ENCODE measurements at places on chromosomes 4 and X.

DNA sequence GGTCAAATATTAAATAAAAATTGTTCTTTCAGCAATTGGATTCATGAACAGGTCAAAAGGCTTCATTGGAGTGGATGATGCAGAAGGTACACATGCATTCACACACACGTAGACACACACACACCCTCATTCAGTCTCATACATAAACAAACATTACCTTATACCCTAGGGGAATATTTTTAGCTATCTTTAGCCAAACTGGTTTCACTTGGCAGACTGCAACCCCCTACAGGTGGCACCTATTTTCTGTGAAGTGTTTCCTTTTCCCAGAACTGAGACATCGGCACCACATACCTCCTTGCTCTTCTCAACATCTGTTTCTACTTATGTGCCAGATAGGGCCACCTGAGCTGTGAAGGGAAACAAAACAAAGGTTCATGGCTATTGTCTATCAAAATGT lies 18.5 kb upstream of the KDR start:
- DNase-seq = no peak

DNA sequence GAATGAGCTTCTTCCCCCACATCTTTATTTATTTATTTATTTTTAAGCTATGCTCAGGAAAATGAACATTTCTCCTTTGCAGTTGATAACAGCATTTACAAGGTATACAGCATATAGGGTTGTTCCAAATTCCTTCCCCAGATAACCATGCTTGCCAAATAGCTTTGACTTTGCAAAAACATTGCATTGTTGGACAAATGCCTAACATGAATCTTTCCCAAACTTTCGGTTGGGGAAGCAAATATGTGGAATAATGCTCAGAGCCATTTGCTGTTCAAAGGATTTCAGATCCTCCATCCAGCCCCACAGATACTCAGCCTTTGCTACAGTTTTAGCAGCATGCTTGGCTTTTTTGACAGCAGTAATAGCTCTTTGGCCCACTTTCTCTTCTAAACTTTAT lies 127.2 kb upstream of the AGA start:
- DNase-seq = peak; percentile 83

DNA sequence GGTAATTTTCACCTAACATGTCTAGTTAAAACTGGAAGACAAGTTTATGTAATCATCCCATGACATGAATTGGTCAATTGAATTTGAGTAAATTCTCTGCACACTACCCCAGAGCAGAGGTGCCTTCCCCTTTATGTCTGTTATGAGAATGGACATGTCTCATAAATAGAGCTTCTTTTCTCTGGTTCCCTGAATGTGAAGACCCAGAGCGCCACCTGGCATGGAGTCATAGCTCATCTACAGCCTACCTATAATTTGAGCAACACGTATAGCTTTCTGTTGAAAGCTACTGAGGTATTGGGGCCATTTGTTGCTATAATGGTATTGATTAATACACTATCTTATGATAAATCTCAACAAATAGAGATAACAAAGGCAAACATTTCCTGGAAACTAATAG lies 626.5 kb upstream of the GALNTL6 start:
- no peak for DNase-seq

DNA sequence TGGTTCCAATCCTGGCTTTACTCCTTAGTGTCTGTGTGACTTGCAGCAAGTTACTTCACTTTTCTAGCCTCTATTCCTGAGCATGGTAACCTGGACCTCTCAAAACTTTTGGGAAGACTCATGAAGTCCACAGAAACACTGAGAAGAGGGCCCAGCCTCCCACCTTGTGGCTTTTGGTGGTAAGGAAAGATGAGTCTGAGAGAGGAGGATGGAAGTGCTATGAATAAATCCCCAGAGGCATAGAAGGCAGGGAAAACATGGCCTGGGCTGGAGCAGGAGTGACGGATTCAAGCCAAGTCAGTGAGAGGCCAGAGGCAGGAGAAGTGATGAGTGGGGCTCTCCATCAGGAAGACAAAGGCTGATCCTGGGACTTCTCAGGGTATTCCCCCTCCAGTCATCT lies 10.9 kb upstream of the MAGEA4 start:
- DNase-seq = no peak

- DNase-seq = no peak
Measured at GRCh38 chrX:45667666-45668065, 467.0 kb upstream of the DIPK2B start.

GRCh38 chrX:123477673-123478072 lies 255.2 kb downstream of the THOC2 start:
- no peak for DNase-seq

GRCh38 chr4:76074993-76075600 lies 588 bp downstream of the ART3 start:
- DNase-seq = no peak

GRCh38 chr4:2080429-2081300 lies 21.5 kb downstream of the NAT8L start:
- no peak for DNase-seq

DNA sequence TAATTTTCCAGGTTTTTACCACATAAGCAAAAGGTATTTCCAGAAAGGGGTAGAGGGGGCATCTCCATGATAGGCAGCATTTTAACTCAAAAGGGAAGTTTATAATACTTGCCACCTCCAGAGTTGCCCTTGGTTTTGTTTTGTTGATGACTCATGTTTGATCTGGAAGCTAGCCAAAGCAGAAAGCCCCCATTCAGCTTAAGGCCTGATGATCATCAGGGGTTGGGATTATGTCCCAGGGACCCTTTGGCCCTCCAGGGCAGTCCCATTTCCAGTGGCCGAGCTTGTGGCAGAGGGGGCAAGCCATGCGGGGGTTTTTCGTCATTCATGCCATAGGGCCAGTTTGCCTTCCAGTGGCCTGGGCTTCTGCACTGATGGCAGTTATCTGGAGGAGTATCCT lies 143.0 kb upstream of the PLAC1 start:
- DNase-seq = no peak

DNA sequence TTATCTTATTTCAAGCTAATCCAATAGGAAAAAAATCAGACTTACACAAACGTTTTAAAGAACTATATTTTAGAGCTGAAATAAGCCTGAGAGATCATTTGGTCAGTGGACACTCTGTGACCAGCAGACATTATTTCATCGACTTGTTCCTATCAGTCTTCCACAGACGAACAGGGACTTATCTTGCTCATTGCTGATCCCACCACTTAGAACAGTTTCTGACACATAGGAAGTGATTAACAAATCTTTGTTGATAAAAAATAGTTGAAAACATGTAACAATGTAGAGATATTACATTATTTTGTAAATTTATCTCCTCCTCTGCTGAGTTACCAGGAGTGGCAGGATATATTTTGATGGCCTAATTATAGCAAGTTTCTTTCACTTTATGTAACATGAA lies 65.8 kb downstream of the TAPT1 start:
- no peak for DNase-seq

- no peak for DNase-seq
Measured at GRCh38 chrX:721354-721753, 90.8 kb downstream of the SHOX start.

DNA sequence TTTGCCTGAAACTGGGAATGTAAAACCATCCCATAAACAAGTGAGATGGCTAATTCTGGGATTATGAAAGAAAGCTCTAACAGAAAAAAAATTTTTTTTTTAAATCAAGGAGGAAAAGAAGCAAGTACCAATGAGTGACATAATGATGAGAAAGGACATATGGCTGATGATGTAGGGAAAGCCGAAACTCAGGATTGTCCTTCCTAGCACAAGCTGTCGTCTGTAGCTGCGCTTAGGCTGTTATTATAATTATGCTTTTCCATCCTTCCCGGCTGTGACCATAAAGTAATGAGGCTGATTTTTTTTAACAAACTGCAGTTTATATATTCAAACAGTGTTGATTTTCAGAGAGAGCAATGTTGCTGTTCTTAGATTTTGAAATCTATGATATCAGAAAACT lies 209.8 kb upstream of the NOCT start:
- DNase-seq = no peak

GRCh38 chrX:44431194-44431593 lies 87.7 kb upstream of the EFHC2 start:
- DNase-seq = no peak

DNA sequence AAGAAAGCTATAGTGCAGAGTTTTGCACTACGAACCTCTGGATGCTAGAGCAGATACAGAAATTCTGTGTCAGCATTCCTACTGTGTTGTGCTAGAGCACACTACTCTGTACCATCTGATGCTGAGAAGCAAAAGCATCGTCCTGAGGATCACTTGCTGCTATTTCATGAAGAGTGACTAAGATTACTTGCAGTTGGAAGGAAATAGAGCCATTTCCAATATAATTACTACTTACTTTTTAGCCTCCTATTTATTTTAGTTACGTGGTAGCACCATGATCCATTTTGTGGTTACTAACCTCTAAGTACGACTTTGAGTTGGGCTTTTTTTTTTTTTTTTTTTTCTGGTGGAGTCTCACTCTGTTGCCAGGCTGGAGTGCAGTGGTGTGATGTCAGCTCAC lies 226.7 kb downstream of the PALLD start:
- DNase-seq = no peak

- no peak for DNase-seq
Measured at GRCh38 chr4:48635310-48635709, 144.8 kb downstream of the FRYL start.

DNA sequence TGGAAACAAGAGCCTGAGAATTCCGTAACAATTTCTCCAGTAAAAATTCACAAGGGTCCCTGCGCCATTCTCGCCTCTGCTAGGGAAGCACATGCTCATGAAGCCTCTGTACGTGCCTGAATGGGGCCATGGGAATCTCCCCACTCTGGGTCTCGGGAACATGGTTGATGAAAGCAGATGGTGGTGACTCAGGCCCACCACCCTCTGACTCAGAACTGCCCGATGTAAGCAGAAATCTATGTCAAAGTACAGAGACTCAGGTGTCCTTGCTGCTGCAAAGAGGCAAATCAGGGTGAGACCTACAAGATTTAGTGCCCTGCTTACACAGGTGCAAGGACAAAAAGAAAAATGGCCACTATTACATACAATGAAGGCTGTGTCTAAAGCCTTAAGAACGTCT lies 65.0 kb downstream of the SCD5 start:
- no peak for DNase-seq

GRCh38 chrX:50613846-50614245 lies 143.2 kb upstream of the DGKK start:
- no peak for DNase-seq

DNA sequence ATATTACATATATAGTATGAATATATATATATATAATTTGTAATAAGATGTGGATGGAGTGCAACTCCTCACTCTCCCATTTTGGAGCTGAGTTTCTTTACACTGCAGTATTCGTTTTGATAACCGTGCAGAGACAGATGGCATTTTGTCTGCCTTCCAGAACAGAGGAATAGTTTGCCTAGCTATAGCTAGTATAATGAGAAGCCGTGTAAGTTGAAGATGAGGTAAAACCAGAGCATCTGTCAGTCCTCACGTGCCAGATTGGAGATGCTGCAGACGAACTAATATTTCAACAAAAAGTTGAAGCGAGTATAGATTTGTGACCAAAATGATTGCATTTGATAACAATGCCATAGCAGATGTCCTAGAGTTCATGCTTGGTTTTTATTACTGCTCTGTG lies 180.6 kb downstream of the FMR1NB start:
- no peak for DNase-seq

DNA sequence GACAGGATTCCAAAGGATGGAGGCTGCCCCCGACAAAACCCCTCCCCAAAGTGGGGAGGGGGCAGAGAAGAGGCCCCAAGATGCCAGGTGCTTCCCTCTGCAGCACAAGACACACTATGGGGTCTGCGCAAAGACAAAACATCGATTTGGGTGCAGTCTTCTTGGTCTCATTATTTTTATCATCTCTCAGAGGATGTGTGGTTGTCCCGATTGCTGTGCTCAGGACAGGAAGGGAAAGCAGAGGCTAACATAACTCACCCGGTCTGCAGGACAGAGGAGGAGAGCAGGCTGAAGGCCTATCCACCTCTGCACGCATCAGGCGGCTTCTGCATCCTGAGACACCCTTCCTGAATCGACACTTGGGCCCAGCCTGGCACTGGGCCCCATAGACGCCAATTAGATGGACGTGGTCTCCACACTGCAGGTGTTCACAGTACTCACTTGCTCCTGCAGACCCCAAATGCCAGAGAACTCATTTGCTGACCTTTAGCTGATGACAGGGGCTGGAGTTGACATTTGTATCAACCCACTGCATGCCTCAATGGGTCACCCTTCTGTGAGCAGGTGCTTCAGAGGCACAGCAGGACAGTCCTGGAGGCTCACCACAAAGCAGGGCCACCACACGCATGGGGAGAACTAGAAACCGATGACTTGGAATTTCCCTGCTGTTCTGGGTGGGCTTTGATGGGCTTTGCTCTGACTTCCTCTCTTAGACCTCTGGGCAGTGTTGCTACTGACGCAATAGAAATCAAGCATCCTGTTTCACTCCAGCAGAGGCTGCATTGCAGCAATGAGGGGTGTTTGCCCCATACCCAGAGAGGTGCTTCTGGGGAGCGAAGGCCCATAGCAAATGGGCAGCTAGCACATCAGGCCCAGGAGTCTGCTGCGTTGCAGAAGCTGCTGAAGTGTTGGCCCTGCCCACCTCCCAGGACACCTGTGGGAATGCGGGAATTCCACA lies 96.3 kb upstream of the ENPP6 start:
- no peak for DNase-seq

- no peak for DNase-seq
Measured at GRCh38 chr4:122434285-122434684, 22.2 kb downstream of the IL2 start.

DNA sequence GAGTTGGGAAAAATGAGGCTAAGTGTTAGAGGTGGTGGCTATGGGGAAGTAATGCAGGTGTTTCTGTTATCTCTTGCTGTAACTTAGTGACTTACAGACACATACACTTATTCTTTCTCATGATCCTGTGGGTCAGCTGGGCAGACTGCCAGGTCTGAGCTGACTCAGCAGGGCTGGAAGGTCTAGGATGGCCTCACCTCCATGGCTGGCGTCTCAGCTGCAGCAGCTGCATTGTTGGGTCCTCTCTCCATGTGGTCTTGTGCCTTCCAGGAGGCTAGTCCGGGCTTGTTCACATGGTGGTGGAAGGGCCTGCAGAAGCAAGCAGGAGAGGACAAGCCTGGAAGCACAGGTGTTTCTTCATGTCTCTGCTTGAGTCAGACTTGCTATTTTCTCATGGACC lies 172.7 kb downstream of the NHS start:
- no peak for DNase-seq

DNA sequence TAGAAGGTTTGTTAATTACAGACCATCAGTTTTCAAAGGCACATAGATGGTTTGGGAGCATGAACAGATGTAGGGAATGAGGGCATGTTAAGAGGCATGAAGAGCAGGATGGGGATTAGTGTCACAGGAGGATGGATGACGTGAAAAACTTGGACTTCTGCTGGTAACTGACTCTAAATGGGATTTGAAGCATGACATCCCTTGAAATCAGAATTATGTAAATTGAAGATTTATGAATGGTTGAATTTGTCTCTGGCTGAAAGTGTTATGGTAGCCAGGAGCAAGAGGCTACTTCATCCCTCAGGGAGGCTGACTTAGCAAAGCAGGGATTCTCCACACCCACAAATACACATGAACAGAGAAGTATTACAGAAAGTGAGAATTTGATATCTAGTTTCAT lies 454.6 kb downstream of the MAGEB5 start:
- no peak for DNase-seq

- no peak for DNase-seq
Measured at GRCh38 chrX:23483396-23483795, 148.7 kb downstream of the PTCHD1 start.

- DNase-seq = peak; percentile 86
Measured at GRCh38 chr4:186699298-186699697, 24.4 kb downstream of the FAT1 start.
